ENCODE measurements at places on chromosomes 6 and 20. TPM values are rescaled to one million over a fixed set of nuclear protein-coding genes. Genes with fewer than 3 reads are reported as not detected.
A peak's percentile ranks its signal among the peaks of the same experiment; 100 is the strongest.

GRCh38 chr6:21953831-21954801 lies 342.7 kb downstream of the PRL start:
- no peak overlapping the region for H3K27ac ChIP-seq
- H3K4me1 ChIP-seq: peaks cover 14% of the 10 kb centered on the region
- no peaks in the 10 kb centered on the region for H3K27me3 ChIP-seq
- no peak for DNase-seq
- no peak overlapping the region for H3K4me3 ChIP-seq
- no peaks in the 10 kb centered on the region for H3K36me3 ChIP-seq

The TIAM2 gene
- 9.1 TPM for total RNA-seq

DNA sequence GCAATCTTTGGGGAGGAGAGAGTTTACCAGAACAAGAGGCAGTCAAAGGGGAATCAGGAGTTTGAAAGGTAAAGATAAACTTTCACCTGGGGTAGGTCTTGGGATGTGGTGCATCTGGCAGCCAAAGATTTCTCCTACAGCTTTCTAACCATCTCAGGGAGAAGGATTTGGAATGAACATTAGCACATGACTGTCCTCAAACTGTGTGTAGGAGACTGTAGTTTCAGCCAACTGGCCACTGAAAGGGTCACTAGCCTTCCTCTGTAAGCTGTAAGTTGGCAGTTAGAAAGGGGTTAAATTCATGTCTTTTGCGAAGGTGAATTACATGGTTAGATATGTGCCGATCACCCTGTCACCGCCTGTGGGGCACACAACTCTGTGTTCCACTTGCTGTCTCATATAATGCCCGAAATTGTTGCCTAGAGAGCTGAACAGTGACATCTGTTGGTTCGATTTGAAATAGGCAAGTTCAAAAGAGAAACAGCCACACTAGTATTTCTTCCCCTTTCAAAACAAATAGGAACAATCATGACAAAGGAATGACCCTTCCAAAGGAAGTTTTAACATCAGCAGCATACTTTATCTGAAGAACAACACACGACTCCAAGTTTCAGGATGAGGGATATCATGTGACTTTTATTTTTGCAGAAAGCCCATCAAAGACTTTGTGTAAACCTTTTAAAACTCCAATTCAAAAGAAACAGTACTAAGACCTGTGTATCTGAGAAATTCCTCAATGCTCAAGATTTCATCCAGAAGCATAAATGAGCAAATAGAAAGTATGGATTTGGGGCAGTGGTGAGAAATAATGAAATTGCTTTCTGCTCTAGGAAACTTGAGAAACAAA lies 1.1 kb upstream of the OPN5 start:
- H3K36me3 ChIP-seq: no peaks in the 10 kb centered on the region
- no peaks in the 10 kb centered on the region for H3K4me1 ChIP-seq
- no peak overlapping the region for H3K27ac ChIP-seq
- no peak overlapping the region for H3K4me3 ChIP-seq

- H3K36me3 ChIP-seq: no peaks in the 10 kb centered on the region
- DNase-seq: no peak
- no peak overlapping the region for H3K27ac ChIP-seq
- H3K4me1 ChIP-seq: peaks cover 3% of the 10 kb centered on the region
Observed at GRCh38 chr20:32034581-32035425, 17.2 kb upstream of the HCK start.

GRCh38 chr6:146950351-146950835 lies 253.8 kb upstream of the STXBP5 start:
- H3K36me3 ChIP-seq: no peaks in the 10 kb centered on the region
- no peaks in the 10 kb centered on the region for H3K4me1 ChIP-seq
- H3K4me3 ChIP-seq: no peak overlapping the region
- H3K27ac ChIP-seq: no peak overlapping the region

DNA sequence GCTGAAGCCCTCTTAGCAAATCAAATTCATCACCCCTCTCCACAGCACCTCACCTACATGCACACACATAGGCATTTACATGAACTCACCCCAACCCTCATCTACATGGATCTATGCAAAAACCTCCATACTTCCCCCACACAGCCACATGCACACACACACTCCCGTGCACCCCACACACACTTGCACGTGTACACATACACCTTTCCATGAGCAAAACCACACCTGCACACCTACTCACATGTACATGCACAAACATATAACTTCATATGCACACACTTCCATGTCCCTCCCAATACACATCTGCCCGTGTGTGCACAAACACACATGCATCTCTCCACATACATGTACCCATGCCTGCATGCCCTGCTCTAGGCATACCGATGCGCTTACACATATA lies 23.3 kb downstream of the CST5 start:
- H3K36me3 ChIP-seq: no peaks in the 10 kb centered on the region
- no peak overlapping the region for H3K27ac ChIP-seq
- no peaks in the 10 kb centered on the region for H3K4me1 ChIP-seq
- no peaks in the 10 kb centered on the region for H3K27me3 ChIP-seq

GRCh38 chr6:53986165-53986720 lies 125.0 kb upstream of the MLIP start:
- H3K27ac ChIP-seq: no peak overlapping the region
- H3K36me3 ChIP-seq: no peaks in the 10 kb centered on the region
- no peaks in the 10 kb centered on the region for H3K27me3 ChIP-seq
- peak; percentile 84 for DNase-seq
- peaks cover 29% of the 10 kb centered on the region for H3K4me1 ChIP-seq

- H3K36me3 ChIP-seq: no peaks in the 10 kb centered on the region
- peaks cover 14% of the 10 kb centered on the region for H3K27me3 ChIP-seq
Observed at GRCh38 chr20:39954621-39955020, 734.4 kb downstream of the MAFB start.

The FAM217A gene
- not detected for total RNA-seq

- H3K4me3 ChIP-seq: no peak overlapping the region
- H3K36me3 ChIP-seq: no peaks in the 10 kb centered on the region
- H3K27me3 ChIP-seq: no peaks in the 10 kb centered on the region
- no peak overlapping the region for H3K27ac ChIP-seq
- no peak for DNase-seq
Observed at GRCh38 chr6:67689329-67689728, 945.8 kb upstream of the ADGRB3 start.

- peaks cover 3% of the 10 kb centered on the region for H3K27me3 ChIP-seq
- no peak overlapping the region for H3K4me3 ChIP-seq
- H3K27ac ChIP-seq: no peak overlapping the region
- DNase-seq: no peak
- H3K36me3 ChIP-seq: no peaks in the 10 kb centered on the region
Observed at GRCh38 chr6:23688650-23689049, 437.4 kb upstream of the NRSN1 start.

The RHAG gene
- total RNA-seq: not detected

The TMEM151B gene
- 9.9 TPM for total RNA-seq

GRCh38 chr20:16145919-16146318 lies 427.3 kb downstream of the KIF16B start:
- no peaks in the 10 kb centered on the region for H3K36me3 ChIP-seq
- no peaks in the 10 kb centered on the region for H3K27me3 ChIP-seq
- no peak overlapping the region for H3K4me3 ChIP-seq

GRCh38 chr6:148509119-148509799 lies 166.6 kb downstream of the SASH1 start:
- peak overlapping the region; percentile 73 for H3K27ac ChIP-seq
- H3K36me3 ChIP-seq: no peaks in the 10 kb centered on the region
- H3K27me3 ChIP-seq: no peaks in the 10 kb centered on the region
- peak overlapping the region; percentile 46 for H3K4me3 ChIP-seq
- peak; percentile 36 for DNase-seq

GRCh38 chr6:55869674-55870073 lies 5.7 kb downstream of the BMP5 start:
- H3K36me3 ChIP-seq: no peaks in the 10 kb centered on the region
- H3K4me1 ChIP-seq: peaks cover 20% of the 10 kb centered on the region
- H3K27me3 ChIP-seq: no peaks in the 10 kb centered on the region
- no peak overlapping the region for H3K27ac ChIP-seq
- H3K4me3 ChIP-seq: no peak overlapping the region

DNA sequence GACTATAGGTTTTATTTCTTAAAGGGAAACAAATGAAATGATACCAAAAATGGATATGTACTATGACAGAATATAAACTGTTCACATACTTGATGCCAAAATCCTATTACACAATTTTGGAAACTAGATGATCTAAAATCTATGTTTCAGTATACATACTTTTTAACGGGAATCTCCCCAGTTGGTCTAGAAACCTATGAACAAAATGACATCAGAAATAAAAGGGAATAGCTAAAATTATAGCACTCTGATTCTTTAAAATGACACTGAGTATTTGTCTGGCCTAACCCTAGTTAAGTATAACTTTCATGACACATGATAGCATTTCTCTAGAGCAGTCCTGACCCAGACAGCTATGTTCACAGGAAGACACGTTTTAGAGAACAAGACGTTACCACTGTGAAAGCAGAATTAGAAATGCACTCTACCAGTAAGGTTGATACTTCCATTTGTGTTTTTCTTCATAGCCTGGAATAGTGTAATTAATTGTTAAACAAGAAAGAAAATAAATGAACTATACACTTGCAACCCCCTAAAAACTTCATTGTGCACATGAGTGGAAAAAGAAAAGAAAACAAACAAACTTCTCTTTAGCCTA lies 3.3 kb downstream of the OSER1 start:
- peaks cover 31% of the 10 kb centered on the region for H3K36me3 ChIP-seq
- H3K27me3 ChIP-seq: no peaks in the 10 kb centered on the region
- DNase-seq: no peak
- peaks cover 29% of the 10 kb centered on the region for H3K4me1 ChIP-seq

The PERP gene
- total RNA-seq: 0.48 TPM

The TMEM170B gene
- total RNA-seq: 11.4 TPM

The KIAA1755 gene
- total RNA-seq: not detected

DNA sequence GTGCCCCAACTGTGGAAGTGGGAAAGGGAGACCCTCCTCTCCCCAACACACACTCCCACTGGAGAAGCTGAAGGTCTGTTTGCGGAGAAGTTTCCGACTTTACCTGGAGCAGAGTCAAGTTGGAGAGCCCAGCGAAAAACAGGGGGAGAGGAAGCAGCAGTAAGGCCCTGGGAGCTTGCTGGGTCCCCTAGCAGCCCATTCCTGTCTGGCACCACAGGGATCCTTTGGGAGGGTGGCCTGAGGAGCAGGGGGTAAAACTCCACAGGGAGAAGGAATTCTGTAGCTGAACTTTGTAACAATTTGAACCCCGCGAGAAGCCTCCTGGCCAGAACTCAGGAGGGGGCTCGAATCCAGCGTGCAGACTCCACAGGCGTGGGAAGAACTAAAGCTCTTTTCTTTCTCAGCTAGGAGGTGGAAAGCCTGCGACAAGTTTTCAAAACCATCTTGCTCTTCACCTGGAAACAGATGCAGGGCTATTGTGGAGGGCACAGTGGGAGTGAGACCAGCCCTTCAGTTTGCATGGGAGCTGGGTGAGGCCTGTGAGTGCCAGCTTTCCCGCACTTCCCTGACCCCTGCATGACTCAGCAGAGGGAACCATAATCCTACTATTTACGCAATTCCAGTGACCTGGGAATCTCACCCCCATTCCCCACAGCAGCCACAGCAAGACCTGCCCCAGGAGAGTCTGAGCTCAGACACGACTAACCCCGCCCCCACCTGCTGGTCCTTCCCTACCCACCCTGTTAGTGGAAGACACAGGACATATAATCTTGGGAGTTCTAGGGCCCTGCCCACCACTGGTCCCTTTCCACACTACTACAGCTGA lies 25.8 kb downstream of the SERPINB9 start:
- no peaks in the 10 kb centered on the region for H3K36me3 ChIP-seq
- no peak overlapping the region for H3K27ac ChIP-seq
- no peak for DNase-seq
- no peaks in the 10 kb centered on the region for H3K27me3 ChIP-seq
- peaks cover 11% of the 10 kb centered on the region for H3K4me1 ChIP-seq
- no peak overlapping the region for H3K4me3 ChIP-seq

GRCh38 chr6:162088091-162088490 lies 639.5 kb downstream of the PRKN start:
- H3K4me1 ChIP-seq: no peaks in the 10 kb centered on the region
- H3K4me3 ChIP-seq: no peak overlapping the region
- no peak for DNase-seq
- H3K36me3 ChIP-seq: no peaks in the 10 kb centered on the region
- no peaks in the 10 kb centered on the region for H3K27me3 ChIP-seq
- H3K27ac ChIP-seq: no peak overlapping the region

The PLCB4 gene
- 4.7 TPM for total RNA-seq

- H3K27me3 ChIP-seq: no peaks in the 10 kb centered on the region
- H3K36me3 ChIP-seq: no peaks in the 10 kb centered on the region
- no peak overlapping the region for H3K27ac ChIP-seq
- no peak overlapping the region for H3K4me3 ChIP-seq
- H3K4me1 ChIP-seq: peaks cover 16% of the 10 kb centered on the region
Observed at GRCh38 chr6:9504191-9504590, 910.7 kb downstream of the TFAP2A start.

DNA sequence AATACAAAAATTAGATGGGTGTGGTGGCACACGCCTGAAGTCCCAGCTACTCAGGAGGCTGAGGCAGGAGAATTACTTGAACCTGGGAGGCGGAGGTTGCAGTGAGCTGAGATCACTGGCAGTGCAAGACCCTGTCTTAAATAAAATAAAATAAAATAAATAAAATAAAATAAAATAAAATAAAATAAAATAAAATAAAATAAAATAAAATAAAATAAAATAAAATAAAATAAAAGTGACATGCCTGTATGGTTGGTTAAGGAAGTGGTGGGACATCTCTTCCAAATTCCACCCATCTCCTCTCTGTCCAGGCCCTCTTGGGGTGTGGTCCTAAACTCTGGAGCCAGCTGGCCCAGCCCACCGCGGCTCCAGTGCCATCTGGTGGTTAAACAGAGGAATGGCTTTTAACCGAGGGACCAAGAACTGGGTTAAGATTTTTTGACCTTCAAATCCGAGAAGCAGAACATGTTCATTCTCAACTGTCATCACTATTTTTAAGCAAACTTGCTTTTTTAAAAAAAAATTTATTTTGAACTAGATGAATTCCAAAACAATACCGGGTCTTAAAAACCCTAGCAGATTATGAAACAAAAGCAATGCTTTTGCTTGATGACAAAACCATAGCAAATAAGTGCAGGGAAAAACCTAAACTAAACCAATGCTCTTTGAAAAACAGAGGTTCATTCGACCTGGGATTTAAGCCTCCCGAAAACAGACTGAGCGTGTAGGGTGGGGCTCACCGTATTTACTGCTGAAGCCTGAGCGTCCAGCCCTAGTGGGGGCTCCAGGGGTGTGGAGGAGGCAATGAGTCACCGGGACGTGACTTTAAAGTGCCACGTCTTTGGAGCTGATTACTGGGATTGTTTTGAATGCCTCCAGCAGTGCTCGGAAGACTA lies 68.8 kb downstream of the CDC5L start:
- DNase-seq: peak; percentile 77
- no peaks in the 10 kb centered on the region for H3K4me1 ChIP-seq
- H3K4me3 ChIP-seq: no peak overlapping the region
- no peaks in the 10 kb centered on the region for H3K27me3 ChIP-seq
- H3K27ac ChIP-seq: no peak overlapping the region

- no peaks in the 10 kb centered on the region for H3K36me3 ChIP-seq
- no peak overlapping the region for H3K27ac ChIP-seq
- no peak for DNase-seq
Observed at GRCh38 chr20:2217857-2218539, 77.8 kb upstream of the TGM3 start.

The SLC17A3 gene
- not detected for total RNA-seq

- no peaks in the 10 kb centered on the region for H3K27me3 ChIP-seq
Observed at GRCh38 chr6:71385111-71385822, 96.7 kb downstream of the OGFRL1 start.

The NMBR gene
- not detected for total RNA-seq

All from A673 (cell line).